Hindlimb muscle (tissue), 1 donor: ENCODE measurements at places on chromosomes 7 and 10. TPM values are rescaled to one million over a fixed set of nuclear protein-coding genes. Genes with fewer than 3 reads are reported as not detected.

GRCh38 chr7:30771174-30771879 is at the start of gene MINDY4:
MINDY4 (plus strand) TSS chr7:30771417; CDS start chr7:30771494, 77 bp downstream.
- DNase-seq: peak; percentile 85

Gene COL1A2
- polyA plus RNA-seq: 3,136 TPM

DNA sequence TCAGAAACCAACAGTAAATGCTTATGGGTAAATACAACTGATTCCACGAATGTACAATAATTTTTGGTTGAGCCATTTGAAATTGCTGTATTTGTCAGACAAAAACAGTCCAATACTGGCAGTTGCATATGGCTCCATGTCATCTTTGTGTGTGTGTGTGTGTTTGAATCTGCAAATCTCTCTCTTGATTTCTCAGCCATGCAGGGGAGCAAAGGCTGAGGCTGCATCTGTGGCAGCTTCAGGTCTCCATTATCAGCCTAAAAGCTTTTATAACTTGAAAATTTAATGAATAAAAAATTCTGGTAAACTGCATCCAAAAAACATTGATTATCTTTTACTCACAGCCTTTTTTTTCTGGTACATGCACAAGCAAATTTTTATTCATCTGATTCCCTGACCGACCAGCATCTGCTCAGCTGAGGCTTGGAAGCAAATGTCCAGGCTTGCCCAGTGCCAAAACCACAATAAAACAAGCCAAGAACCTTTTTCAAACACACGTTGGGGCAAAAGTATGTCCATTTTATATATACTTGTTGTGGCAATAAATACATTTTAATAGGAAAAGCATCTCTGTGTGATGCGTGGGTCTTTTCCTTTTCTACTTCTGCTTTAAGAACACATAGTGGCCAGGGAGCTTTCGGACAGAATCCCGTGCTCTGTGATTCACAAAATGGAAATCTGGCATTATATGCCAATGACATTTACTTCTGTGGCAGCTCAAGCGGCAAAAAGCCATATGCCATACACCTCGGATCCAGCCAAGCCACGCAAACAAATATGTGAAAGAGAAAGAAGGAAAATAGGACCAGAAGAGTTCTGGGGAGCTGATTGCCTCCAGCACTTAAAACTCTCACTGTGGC is 275.6 kb upstream of the AOAH start:
- DNase-seq: no peak

- peak; percentile 11 for DNase-seq
Measured at GRCh38 chr10:58335306-58336005, 650 bp downstream of the UBE2D1 start.

DNA sequence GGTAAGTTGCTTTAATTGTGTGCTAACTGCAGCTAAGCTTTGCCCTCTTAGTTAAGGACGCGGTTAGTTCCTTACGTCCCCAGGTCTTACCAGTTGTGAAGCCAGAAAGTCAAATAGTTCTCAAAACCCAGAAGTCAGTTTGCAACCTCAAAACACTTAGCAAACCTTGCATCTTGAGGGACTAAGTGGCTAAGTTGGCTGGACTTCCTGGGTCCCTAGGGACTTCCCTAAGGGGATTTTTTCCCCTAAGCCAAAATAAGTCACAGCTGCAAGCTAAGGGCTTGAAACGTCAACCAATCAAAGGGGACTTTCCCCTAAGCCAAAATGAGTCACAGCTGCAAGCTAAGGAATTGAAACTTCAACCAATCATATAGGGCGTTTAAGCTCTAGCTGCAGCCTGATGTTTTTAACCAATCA is 36.2 kb upstream of the HECW1 start:
- DNase-seq: no peak

Gene DEPP1
- polyA plus RNA-seq: 29.8 TPM

Gene LIPM
- polyA plus RNA-seq: not detected

DNA sequence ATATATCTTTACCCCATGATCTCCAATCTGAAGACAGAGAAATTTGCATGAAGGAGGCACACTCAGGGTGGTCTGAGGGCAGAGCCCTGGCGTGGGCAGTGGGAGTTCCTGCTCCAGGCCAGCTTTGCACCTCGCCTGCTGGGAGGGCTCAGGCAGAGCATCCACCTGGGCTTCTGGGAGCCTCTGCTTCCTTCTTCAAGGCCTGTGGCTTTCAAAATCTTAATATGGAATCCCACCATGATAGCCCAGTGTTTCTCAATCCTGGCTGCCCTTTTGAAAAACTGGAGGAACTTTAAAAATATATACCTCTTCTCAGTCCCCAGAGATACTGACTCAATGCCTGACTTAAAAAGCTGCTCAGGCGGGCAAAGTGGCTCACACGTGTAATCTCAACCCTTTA is 36.7 kb upstream of the PSAP start:
- DNase-seq: no peak

- DNase-seq: no peak
Measured at GRCh38 chr10:63770523-63770922, 249.3 kb downstream of the REEP3 start.

DNA sequence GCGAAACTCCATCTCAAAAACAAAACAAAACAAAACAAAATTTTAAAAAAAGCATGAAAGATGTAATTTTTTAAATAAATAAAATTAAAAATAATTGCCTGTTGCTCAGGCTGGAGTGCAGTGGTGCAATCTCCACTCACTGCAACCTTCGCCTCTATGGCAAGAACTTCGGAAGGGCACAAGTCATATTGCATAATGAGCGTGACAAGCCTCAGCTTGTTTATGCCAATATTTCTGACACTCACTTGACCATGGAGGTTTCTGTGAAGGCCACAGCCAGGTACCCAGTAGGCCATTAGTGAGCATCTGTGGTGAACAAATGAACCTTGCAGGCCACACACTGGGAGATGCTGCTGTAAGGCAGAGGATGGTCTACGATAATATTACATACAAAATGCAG is 106.1 kb upstream of the KMT2C start:
- no peak for DNase-seq
